AG09309 (cell line): ENCODE measurements at places on chromosomes 7 and 10.

GRCh38 chr10:106511917-106512316 is 652.6 kb downstream of the SORCS1 start:
- DNase-seq, result no peak

GRCh38 chr10:108490944-108491343 is 1326.4 kb upstream of the SORCS1 start:
- DNase-seq, result no peak

DNA sequence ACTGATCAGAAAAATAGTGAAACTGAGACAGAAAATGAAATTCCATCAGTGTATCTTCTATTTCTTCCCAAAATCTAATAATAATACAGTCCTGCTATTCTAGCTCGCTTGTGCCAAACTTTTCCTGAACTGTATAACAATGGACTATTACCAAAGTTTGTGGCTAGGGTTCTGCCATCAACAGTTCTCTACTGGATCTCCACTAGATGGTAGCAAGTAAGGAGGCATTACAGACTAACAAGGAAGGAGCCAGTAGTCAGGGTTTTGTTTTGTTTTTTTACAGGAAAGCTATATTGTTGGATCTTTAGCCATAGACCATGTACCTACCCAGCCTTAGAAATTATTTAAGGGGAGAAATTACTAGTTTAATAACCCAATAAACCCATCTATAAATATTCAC is 10.8 kb downstream of the MTERF1 start:
- DNase-seq, result no peak

DNA sequence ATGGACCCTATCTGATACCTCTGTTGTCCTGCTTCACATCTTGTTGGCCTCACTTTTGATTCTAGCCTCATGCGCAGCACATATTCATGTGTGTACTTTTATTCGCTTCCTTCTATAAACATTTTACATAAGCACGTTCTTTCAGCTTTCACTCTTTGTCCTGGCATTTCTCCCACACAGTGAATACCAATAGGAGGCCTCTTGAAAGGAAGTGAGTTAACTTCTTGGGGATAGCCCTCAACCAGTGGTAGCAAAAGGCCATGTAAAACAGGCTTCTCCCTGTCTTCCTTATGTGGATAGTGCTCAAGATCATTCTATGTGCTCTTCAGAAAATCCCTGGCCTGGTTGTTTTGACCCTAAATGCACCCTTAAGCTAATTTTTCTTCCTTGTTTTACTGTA is 633.9 kb upstream of the MBL2 start:
- DNase-seq, result no peak

DNA sequence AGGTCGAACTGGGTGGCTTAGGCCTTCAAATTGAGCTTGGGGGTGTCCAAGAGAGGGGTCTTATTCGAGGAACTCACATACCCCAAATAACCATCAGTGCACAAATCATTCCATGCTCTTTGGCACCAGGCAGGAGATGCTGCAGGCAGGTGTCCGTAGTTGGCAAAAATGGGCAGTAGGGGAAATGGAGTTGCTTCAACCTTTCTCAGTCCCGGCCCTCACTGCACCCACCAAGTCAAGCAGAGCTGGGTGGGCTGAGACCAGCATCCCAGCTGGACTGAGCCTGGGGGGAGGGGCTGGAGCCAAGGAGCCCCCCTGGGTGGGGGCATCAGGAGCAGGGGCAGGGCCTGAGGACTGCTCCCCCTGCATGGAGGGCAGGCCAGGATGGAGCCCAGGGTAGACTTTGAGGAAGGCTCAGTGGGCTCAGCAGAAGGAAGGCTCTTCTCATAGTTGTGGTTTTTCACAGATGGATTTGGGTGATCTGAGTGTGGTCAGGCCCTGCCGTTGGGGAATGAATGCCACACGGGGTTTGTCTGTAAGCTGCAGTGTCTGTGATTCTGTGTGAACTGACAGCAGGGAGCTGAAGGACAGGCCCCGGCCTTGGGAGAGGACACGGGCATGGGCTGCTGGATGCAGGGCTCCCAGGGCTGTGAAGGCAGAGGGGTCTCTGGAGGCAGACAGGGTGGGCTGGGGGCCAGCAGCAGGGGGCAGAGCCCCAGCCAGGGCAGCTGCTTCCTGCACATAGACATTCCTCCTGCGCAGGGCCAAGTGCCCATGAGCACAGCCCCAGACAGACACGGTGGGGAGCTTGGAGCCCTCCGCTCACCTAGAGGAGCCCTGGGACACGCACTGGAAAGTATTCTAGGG is 144.5 kb downstream of the ADCY1 start:
- no peak for DNase-seq

- DNase-seq, result no peak
Measured at GRCh38 chr7:17638727-17639126, 301.6 kb downstream of the SNX13 start.

DNA sequence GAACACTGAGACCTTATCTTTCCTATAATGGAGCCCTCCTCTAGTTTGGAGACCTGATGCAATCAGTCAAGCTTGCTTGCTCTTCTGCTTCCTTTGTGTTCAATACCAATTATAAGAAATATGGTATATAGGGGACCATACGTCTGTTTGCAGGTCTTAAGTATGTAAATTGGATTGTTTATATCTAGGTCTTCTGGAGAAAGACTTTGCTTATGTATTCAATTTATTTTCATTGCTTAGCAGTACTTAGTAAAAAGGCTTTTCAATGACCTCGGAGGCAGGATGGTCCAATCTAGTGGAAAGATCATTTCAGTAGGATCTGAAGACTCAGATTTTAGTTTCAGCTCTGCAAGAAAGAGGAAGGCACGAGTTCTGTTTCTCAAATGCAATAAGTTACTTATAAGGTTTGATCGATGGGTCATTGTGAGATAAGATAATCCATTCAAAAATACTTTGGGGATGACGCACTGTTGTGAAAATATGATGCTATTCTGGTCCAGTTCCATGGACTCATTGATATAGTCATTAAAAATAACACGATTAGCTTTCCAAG is 571.6 kb downstream of the SH2D4B start:
- no peak for DNase-seq

DNA sequence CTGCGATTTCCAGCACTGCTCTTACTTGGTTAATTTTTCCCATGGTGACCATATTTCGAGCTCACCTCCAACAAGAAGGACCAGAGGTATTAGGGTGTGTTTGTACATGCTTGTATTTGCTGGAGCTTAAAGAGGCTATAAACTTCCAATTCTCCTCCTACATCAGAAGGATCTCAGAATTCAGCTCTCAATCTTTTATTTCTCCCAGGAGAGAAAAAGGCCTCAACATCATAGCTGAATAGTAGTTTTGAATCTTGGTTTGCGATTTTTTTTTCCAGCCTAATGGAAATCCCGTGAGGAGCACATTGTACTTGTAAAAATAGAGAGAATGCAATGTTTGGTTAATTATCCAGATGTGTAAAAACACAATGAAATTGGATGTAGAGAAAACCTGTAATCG is 69.7 kb downstream of the CPVL start:
- DNase-seq, result no peak

DNA sequence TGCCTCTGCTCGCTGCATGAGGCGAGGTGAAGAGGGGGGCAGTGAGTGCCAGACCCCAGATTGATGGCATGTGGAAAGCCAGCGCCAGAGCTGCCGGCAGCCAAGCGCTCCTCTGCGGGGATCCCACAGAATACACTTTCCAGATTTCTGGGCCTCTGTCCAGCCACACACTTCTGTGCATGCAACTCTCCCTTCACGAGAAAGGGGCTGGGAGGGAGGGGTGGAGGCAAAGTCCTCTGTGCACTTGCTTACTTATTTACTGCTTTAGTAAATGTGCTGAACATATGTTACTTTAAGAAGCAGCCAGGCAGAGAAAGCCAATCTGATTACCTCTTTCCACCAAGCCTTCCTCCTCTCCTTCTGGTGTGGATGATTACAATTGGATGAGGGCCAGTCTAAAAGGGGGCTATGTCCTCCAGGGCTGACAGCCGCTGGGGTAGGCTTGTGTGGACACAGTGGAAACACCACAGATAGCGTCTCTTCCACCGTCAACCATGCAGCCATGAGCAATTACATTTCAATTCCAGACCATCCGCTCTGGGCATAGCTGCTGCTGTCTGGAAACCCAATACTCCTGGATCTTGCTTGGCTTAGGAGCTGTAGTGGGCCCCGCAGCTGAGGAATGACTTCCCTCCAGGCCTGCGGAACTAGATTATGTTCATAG is 322.8 kb upstream of the ANKRD30A start:
- no peak for DNase-seq

GRCh38 chr10:74063256-74063655 is 65.3 kb downstream of the VCL start:
- no peak for DNase-seq

DNA sequence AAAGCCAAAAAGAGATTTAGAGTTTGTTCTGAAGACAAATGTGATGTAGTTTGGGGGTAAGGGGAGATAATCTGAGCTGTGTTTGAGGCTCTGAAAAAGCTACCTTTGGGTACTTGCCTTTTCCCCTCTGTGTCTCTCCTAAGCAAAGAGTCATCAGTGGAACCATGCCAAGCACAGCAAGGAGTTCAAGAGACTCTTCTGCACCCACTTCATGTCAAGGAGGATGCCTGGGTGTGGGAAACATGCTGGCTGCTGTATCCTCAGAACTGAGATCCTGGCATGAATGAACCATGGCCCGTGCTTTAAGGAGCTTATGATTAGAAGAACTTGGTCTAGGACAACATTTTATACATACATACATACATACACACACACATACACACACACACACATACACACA is 142.9 kb downstream of the NOC3L start:
- DNase-seq, result no peak

DNA sequence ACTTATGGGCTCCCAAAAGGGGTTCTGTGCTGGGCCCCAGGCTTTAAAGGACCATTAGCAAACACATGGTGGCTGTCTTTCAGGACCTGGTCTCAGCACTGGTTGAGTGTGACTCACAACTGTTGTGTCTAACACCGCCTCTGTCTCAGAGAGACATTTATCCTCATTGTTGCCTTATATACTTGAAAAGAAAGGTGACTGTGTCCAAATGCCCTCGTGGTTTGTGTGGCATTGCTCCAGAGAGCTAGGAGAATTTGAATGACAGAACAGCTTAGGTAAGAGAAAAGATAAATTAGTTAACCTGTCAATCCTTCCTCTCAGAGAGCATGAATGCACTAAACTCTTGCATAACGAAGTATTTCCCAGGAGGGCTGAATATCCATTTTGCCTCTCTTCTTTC is 14.5 kb upstream of the FAM13C start:
- no peak for DNase-seq

DNA sequence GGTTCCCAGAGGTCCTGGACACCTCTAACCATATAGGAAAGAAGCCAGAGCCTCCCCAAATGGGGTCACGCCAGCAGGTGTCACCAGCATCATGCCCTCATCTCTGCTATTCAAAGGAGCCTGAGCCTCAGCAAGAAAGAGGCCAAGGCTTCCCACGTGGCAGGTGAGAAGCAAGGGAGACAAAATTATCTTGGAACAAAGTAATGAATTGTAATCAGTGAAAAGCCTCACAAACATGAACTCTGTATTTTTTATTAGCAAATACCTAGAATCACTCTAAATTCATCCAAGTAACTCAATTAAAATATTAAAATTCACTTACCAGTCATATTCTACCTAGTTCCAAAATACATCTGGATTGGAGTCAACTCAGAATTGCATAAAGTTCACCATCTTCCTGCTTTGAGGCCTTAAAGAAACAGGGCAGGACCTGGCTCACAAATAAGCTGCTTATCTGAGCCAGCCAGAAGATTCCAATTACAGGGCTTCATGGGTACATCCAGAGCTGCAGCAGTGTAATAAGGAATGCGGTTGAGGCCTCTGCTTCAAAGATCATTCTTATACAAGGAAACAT is 68.7 kb downstream of the SGMS1 start:
- DNase-seq, result peak; percentile 62

- no peak for DNase-seq
Measured at GRCh38 chr10:67788028-67788886, 49.7 kb downstream of the DNAJC12 start.

DNA sequence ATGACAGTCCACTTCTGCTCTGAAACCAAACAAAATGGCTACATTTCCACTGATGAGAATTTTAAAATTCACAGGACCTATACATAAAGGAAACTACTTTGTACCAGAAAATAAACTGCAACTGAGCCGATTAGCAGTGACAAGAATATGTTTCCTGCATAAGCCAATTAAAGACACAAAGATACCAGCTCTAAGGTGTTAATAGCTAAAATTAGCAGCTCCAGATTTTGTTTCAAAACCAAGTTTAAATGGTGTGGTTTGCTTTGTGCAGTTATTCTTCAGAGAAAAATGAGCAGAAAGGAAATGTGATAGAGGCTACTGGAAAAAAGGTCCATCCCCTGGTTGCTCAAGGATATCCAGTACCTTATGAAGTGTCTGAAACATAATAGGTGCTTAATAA is 123.2 kb downstream of the ANK3 start:
- no peak for DNase-seq

- DNase-seq, result no peak
Measured at GRCh38 chr7:6172224-6172909, 100.1 kb downstream of the CYTH3 start.

DNA sequence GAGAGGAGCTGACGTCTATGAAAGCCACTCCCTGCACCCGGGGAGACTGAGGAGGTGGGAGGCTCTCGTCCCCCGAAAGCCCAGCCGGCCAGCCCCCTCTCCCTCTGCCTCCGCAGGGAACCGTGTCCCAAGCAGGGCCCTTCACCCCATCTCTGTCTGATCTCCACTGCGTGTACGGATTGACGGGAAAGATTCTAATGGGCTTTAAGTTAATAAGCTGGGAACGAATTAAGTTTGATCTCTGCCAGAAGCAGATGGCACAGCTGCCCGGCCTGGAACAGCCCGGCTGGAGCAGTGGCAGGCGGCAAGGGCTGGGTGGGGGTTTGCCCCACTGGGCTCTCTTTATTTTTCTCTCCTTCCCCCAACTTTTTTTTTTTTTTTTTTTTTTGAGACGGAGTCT is 6.1 kb upstream of the SLC29A4 start:
- DNase-seq, result no peak

GRCh38 chr7:113367041-113367586 is 248.8 kb upstream of the SMIM30 start:
- no peak for DNase-seq

GRCh38 chr7:13016592-13017332 is 329.3 kb downstream of the ARL4A start:
- no peak for DNase-seq

- no peak for DNase-seq
Measured at GRCh38 chr7:97198596-97198995, 81.1 kb downstream of the SDHAF3 start.

GRCh38 chr10:127534496-127534895 is 14.6 kb upstream of the NPS start:
- no peak for DNase-seq

GRCh38 chr7:154571772-154572171 is 431.2 kb downstream of the PAXIP1 start:
- DNase-seq, result no peak

- no peak for DNase-seq
Measured at GRCh38 chr7:101702362-101702850, 73.3 kb upstream of the MYL10 start.

- no peak for DNase-seq
Measured at GRCh38 chr7:34104115-34104514, 198.8 kb downstream of the BMPER start.

GRCh38 chr10:89003344-89003743 is 12.7 kb downstream of the FAS start:
- DNase-seq, result no peak

GRCh38 chr7:151550656-151551286 is 31.1 kb upstream of the RHEB start:
- DNase-seq, result no peak

- DNase-seq, result no peak
Measured at GRCh38 chr10:110304394-110304779, 333 bp downstream of the SMNDC1 start.

- peak; percentile 29 for DNase-seq
Measured at GRCh38 chr7:5625938-5626337, 155.5 kb downstream of the RNF216 start.
